WTC11 (cell line): ENCODE measurements at places on chromosomes 2 and 18. TPM values are rescaled to one million over a fixed set of nuclear protein-coding genes. Genes with fewer than 3 reads are reported as not detected.

UPP2 gene
- not detected in 3 replicates for total RNA-seq

C1QL2 gene
- total RNA-seq = 0.55 to 1.0 TPM (median 0.71 TPM) in 3 replicates

CIB4 gene
- total RNA-seq = not detected in 3 replicates

DNA sequence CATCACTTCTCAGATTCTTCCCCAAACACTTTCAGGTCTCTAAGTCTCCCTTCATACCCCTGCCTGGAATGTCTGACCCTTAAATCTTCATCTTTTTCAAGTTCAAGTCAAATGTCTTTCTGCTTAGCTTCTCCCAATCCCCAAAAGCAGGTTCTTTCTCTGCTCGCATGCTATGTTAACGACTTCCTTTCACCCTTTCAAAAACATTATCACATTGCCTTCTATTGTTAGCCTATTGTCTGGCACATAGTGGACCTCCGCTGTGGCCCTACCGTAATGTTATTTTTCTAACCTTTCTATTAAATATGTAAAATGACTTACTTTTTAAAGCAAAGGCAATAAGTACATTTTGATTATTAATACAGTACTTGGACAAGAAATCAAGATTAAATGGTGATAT lies 2.2 kb downstream of the CDKL4 start:
- no peak for DNase-seq

DNA sequence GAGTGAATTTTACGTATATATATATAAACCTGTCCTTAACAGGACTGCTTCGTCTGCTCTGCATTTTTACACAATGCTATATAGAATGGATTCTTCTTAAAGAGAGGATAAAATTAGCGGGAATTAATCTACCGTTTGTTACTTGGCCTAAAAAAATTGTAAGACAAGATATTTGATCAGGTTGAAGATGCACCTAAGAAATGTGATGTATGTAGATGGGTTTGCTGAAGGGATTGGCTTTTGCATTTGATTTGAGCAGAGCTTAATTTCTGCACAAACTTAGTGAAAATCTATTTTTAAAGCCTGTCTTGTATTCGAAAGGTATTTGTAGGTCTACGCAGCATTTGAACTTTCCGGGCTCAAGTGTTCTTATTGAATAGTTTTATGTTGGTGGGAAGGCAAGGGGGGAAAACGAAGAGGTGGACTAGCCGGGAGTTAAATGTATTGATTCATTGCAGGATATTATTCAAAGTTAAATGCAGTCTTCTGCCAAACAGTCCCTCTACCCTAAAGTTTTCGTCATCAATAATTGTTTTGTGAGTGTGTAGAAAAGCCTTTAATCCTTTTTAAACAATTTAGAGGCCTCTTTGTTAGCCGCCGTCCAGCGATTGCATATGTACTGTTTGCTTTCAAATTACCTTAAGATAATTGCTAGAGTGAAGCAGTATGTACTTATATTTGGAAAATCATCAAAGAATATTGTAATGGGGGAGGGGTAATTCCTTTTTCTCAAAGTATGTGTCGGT lies 1.2 kb downstream of the PPP1CB start:
- no peak for DNase-seq

- DNase-seq = no peak
These were observed 83.7 kb downstream of the MTA3 start for GRCh38 chr2:42652086-42652485.
